ENCODE measurements at places on chromosomes 5 and 9. TPM values are rescaled to one million over a fixed set of nuclear protein-coding genes. Genes with fewer than 3 reads are reported as not detected.

SOX30 gene
- not detected for total RNA-seq

DOCK2 gene
- total RNA-seq = 0.62 TPM

SCGB3A2 gene
- total RNA-seq = not detected

CNTLN gene
- total RNA-seq = 15.8 TPM

ZBTB43 gene
- total RNA-seq = 14.2 TPM

KIF20A gene
- total RNA-seq = 72.0 TPM

CMBL gene
- total RNA-seq = 15.9 TPM

BNC2 gene
- 33.1 TPM for total RNA-seq

IL17B gene
- total RNA-seq = not detected

EPB41L4B gene
- total RNA-seq = 0.15 TPM

STK32A gene
- total RNA-seq = not detected

DIPK1B gene
- 242 TPM for total RNA-seq

SH2D3C gene
- 95.0 TPM for total RNA-seq

CCNJL gene
- 17.4 TPM for total RNA-seq

TRIM7 gene
- total RNA-seq = 3.4 TPM

CCNI2 gene
- total RNA-seq = 0.53 TPM

CCDC180 gene
- 4.5 TPM for total RNA-seq
